ENCODE measurements at places on chromosomes 1 and 21. TPM values are rescaled to one million over a fixed set of nuclear protein-coding genes. Genes with fewer than 3 reads are reported as not detected.

EPHX1 gene
- total RNA-seq = 125 TPM

TNNT2 gene
- total RNA-seq = not detected

VSIG8 gene
- total RNA-seq = not detected

PCBP3 gene
- 8.5 TPM for total RNA-seq

RPTN gene
- total RNA-seq = not detected

OR2W3 gene
- total RNA-seq = not detected

NEXN gene
- total RNA-seq = 26.5 TPM

UBE2U gene
- not detected for total RNA-seq

FCRL6 gene
- total RNA-seq = not detected

KRTAP11-1 gene
- not detected for total RNA-seq

GUCA2A gene
- total RNA-seq = not detected

OR14K1 gene
- not detected for total RNA-seq

PYHIN1 gene
- not detected for total RNA-seq

DMRTA2 gene
- total RNA-seq = not detected

PHF13 gene
- total RNA-seq = 10.2 TPM

CELA2A gene
- not detected for total RNA-seq

TTC4 gene
- 15.4 TPM for total RNA-seq

SMIM12 gene
- 43.9 TPM for total RNA-seq

SLAMF8 gene
- not detected for total RNA-seq

TMCC2 gene
- 0.18 TPM for total RNA-seq

SLC44A5 gene
- total RNA-seq = not detected

ANKRD65 gene
- 2.2 TPM for total RNA-seq

OLFM3 gene
- not detected for total RNA-seq

DNAI4 gene
- 1.5 TPM for total RNA-seq

NIBAN1 gene
- total RNA-seq = 13.8 TPM

SELENOF gene
- total RNA-seq = 255 TPM

KCNQ4 gene
- under 0.01 TPM for total RNA-seq

LHX8 gene
- not detected for total RNA-seq

GPR61 gene
- not detected for total RNA-seq

CACNA1S gene
- total RNA-seq = not detected

LAMB3 gene
- total RNA-seq = 3.4 TPM

FAM131C gene
- not detected for total RNA-seq

CR1L gene
- not detected for total RNA-seq

ANP32E gene
- 18.0 TPM for total RNA-seq

CERS2 gene
- total RNA-seq = 138 TPM

NAXE gene
- 50.9 TPM for total RNA-seq

KRTAP6-1 gene
- total RNA-seq = not detected

CNR2 gene
- not detected for total RNA-seq

ATP1A4 gene
- not detected for total RNA-seq

TRIM62 gene
- 2.4 TPM for total RNA-seq

RYR2 gene
- total RNA-seq = under 0.01 TPM

MUTYH gene
- total RNA-seq = 8.6 TPM

GSTM5 gene
- not detected for total RNA-seq

AVPR1B gene
- total RNA-seq = not detected

REN gene
- total RNA-seq = not detected

PATJ gene
- total RNA-seq = 2.8 TPM

TMCO1 gene
- total RNA-seq = 59.4 TPM

C1orf141 gene
- not detected for total RNA-seq

FMOD gene
- 39.9 TPM for total RNA-seq

OR2T35 gene
- total RNA-seq = not detected

CFHR2 gene
- not detected for total RNA-seq

RGS1 gene
- not detected for total RNA-seq

LRRC39 gene
- total RNA-seq = 0.18 TPM

GJA8 gene
- not detected for total RNA-seq

AGBL4 gene
- not detected for total RNA-seq

All from cardiac atrium fibroblast (primary cell).